ENCODE measurements at places on chromosomes 5 and 9. TPM values are rescaled to one million over a fixed set of nuclear protein-coding genes. Genes with fewer than 3 reads are reported as not detected.

DNAJB5 gene
- total RNA-seq, result 5.9 TPM

FOXE1 gene
- 4.5 TPM for total RNA-seq

PRRT1B gene
- total RNA-seq, result 0.70 TPM

SEMA4D gene
- 4.9 TPM for total RNA-seq

DOLK gene
- 39.6 TPM for total RNA-seq

VCAN gene
- total RNA-seq, result 13.9 TPM

MED27 gene
- total RNA-seq, result 34.0 TPM

CCL27 gene
- total RNA-seq, result not detected

ANKRD31 gene
- total RNA-seq, result 0.03 TPM

EGR1 gene
- 9.9 TPM for total RNA-seq

PCDHA4 gene
- total RNA-seq, result 1.5 TPM

SPAG8 gene
- 0.58 TPM for total RNA-seq

SLC6A7 gene
- total RNA-seq, result 0.02 TPM

RORB gene
- total RNA-seq, result not detected

SPINK6 gene
- total RNA-seq, result not detected

ROR2 gene
- total RNA-seq, result 1.8 TPM

GDA gene
- 1.2 TPM for total RNA-seq

RGP1 gene
- 13.7 TPM for total RNA-seq

TIMD4 gene
- 1.3 TPM for total RNA-seq

PCDHB10 gene
- 0.02 TPM for total RNA-seq

CER1 gene
- not detected for total RNA-seq

ANKRD18A gene
- 14.8 TPM for total RNA-seq

IL5 gene
- total RNA-seq, result not detected

FBLL1 gene
- not detected for total RNA-seq

SLCO6A1 gene
- not detected for total RNA-seq

FGF10 gene
- total RNA-seq, result not detected

MELK gene
- total RNA-seq, result 71.3 TPM

MYO10 gene
- total RNA-seq, result 54.8 TPM

SLC22A5 gene
- total RNA-seq, result 26.6 TPM

NPR3 gene
- 20.8 TPM for total RNA-seq

IFNE gene
- 1.6 TPM for total RNA-seq

GBGT1 gene
- total RNA-seq, result 2.5 TPM

DDX4 gene
- total RNA-seq, result not detected

Data from A549 treated with CORT108297 at 1 μM for 4 hours (cell line).